ENCODE measurements at places on chromosomes 7 and 10.

- DNase-seq, result no peak
Measured at GRCh38 chr7:157347217-157347904, 10.6 kb downstream of the DNAJB6 start.

- DNase-seq, result no peak
Measured at GRCh38 chr10:119138346-119139306, 26.9 kb downstream of the SFXN4 start.

GRCh38 chr7:105136221-105136620 lies 122.2 kb downstream of the KMT2E start:
- DNase-seq, result no peak

DNA sequence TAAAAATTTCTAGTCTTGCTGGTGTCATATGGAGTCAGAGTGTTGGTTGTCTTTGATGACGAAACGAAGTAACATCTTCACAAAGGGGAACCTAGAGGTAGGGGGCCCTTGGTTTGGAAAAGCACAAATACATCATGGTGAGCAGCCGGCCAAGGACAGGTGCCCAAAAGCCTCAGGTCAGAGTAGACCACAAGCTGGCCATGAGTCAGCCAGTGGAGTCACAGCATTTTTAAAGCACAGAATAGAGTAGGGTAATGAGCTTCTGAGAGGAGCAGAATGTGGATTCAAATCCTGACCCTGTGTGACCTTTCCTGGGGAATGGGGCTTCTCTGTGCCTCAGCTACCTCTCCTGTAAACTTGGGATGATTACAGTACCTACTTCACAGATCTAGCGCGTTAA lies 5.3 kb downstream of the CAMK2B start:
- no peak for DNase-seq
